Hypothalamus (tissue), 51 donors: ENCODE measurements at places on chromosomes 11 and 22.

GRCh38 chr11:10288881-10289764 is 4.9 kb downstream of the SBF2 start:
- no peak for DNase-seq

GRCh38 chr11:20248871-20249270 is 88.6 kb upstream of the DBX1 start:
- DNase-seq, result no peak

GRCh38 chr22:25406510-25407210 is 157.8 kb upstream of the GRK3 start:
- DNase-seq, result no peak

GRCh38 chr11:6022956-6023355 is 7.6 kb downstream of the OR56A1 start:
- no peak for DNase-seq

DNA sequence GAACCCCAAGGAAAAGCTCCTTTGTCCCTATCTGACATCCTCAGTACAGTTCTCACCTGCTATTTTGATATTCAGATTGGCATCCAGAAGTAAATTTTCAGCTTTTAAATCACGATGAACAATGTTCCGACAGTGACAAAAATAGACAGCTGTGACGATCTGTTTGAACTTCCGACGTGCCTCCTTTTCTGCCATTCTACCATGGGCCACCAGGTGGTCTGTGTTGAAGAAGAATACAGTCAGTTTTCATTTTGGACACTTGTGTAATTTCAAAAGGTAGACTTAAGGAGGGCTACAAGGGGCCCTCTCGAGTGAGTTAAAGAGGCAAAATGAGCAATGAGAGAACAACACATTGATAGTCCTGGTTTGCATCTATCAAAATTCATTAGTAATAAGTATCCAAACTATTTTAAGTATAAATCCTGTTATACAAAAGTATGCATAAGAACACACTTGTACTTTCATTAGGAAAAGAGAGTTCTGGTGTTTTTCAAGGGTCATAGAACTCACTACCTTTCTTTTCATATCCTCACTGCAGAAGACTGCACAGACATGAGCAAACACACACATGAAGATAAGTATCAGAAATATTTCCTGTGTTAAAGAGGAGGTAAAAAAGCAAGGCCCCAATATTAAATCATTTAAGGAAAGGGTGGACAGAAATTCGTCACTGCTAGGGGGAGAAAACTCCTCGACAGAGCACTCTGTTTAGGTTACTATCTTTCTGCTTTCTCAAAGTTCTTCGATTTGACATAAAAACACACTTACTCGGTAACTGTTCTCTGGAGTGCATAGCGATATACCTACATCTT is 89.9 kb upstream of the APOA1 start:
- no peak for DNase-seq

GRCh38 chr22:16699326-16699725 is 106.7 kb upstream of the CCT8L2 start:
- DNase-seq, result no peak

GRCh38 chr11:12110714-12111548 is 541 bp downstream of the MICAL2 start:
- no peak for DNase-seq

GRCh38 chr11:46069595-46069994 is 51.7 kb downstream of the PHF21A start:
- no peak for DNase-seq

DNA sequence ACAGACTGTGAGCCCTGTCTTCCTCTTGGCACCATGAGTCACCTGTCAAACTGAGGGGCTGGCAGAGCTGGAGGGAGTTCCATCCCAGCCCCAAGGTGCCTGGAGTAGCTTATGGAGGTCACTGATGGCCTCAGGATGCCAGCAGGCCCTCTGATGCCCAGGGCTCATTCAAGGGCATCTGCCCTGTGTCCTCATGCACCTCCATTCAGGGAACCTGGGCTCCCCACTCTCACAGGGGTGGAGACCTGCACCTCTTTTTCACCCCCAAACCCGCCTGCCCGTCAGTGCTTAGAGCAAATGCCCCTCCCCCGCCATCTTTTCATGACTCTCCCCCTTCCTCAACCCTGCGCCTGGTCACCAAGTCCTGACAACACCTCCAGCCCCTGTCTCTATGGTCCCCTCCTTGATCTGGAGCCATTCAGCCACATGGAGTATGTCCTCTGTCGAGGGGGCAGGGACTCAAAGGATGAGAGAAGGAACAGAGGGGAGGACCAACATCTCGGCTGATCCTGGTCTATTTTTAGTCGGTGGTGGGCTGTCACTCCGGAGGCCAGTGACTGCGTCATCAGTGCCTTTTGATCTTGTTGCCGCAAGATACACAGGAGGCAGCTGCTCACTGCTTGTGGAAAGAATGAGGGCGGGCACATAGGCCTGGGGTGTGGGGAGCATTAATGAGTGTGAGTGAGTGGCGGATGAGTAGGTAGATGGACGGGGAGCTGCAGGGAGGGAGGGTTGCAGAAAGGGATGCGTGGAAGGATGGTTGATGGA is 72.2 kb downstream of the CDKN1C start:
- DNase-seq, result no peak

GRCh38 chr11:76805206-76805913 is 22.2 kb downstream of the TSKU start:
- no peak for DNase-seq

DNA sequence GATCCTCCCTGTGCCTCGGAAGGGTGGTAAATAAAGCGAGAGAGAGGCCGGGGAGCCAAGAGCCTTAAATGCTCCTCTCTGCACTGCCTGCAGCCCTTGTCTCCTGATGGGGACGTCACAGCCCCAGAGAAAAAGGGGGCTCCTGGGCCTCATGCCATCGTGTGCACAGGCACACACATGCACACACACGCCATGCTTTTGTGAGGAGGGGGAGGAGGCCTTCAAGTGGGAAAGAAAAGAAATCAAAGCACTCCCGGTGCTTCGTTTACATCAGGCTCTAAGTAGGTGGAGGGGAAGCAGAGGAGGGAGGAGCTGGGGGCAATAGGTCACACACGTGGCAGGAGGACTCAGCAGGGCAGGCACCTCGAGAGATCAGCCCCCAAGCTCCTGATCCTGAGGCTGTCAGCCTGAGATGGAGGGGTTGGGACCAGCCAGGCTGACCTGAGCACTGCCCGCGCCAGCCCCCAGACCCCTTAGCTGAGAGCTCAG is 68.2 kb upstream of the NECTIN1 start:
- DNase-seq, result no peak

GRCh38 chr11:78032090-78032489 is 9.0 kb upstream of the KCTD14 start:
- DNase-seq, result peak; percentile 12

GRCh38 chr11:121711236-121711635 is 258.5 kb upstream of the SORL1-AS1 start:
- DNase-seq, result no peak

DNA sequence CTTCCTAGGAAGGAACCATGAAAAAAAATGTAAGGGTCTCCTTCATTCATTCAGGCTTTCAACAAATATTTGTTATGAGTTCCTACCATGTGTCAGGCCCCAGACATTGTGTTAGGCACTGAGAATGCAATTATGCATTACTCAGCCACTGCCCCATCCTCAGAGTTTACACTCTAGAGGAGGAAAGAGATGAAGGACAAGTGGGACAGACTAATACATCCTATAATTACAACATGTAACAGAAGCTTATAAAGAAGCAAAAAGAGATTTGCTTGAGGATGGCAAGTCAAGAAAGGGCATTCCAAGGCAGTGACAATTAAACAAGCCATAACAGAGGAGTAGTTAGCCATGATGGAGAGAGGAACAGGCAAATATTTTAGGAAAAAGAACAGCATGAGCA is 78.6 kb downstream of the FAM168A start:
- DNase-seq, result no peak

GRCh38 chr11:70364745-70365543 is 33.4 kb upstream of the CTTN start:
- DNase-seq, result no peak

GRCh38 chr22:23315341-23315917 is 135.1 kb downstream of the BCR start:
- peak; percentile 52 for DNase-seq

DNA sequence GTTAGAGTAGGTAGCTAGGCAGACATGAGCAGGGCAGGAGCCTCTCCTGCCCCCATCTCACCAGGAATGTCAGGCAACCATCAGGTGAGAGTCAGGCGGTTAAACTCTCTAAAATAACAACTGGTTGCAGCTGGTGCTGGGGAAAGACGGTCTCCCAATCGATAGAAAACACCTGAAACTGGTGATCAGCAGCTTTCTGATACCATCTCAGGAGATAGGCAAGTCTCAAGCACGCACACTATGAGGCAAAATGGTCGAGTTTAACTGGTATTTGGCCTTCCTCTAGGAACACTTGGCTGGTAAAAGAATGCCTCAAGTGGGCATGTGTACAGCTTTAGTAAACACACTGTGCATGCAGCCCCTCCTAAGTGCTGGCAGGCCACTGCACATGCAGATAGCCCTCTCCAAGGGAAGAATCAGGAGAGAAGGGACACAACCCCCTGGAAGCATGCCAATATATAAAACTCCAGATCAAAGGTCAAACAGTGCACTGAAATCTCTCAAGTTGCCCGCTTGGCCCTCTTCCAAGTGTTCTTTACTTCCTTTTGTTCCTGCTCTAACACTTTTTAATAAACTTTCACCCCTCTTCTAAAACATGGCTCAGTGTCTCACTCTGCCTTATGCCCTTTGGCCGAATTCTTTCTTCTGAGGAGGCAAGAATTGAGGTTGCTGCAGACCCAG is 88.7 kb downstream of the USP35 start:
- DNase-seq, result no peak

GRCh38 chr11:73306977-73307322 is 1.1 kb upstream of the ARHGEF17 start:
- DNase-seq, result no peak

- no peak for DNase-seq
These were observed 63.6 kb downstream of the NFAM1 start for GRCh38 chr22:42368379-42369249.

DNA sequence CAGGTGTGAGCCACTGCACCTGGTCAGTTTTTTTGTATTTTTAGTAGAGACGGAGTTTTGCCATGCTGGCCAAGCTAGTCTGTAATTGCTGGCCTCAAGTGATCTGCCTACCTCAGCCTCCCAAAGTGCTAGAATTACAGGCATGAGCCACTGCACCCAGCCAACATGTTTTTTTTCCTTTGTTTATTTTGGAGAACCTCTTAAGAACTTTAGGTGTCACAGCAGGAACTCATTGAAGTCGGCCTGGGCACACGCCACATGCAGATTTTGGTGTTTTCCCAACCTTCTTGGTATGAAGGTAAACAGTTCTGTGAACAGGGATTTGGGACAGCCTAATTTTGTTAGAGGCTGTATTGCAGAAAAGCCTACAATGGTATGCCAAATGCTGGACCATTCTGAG is 9.4 kb downstream of the DIXDC1 start:
- no peak for DNase-seq

GRCh38 chr22:45475063-45475747 is 27.5 kb upstream of the FBLN1 start:
- DNase-seq, result no peak

DNA sequence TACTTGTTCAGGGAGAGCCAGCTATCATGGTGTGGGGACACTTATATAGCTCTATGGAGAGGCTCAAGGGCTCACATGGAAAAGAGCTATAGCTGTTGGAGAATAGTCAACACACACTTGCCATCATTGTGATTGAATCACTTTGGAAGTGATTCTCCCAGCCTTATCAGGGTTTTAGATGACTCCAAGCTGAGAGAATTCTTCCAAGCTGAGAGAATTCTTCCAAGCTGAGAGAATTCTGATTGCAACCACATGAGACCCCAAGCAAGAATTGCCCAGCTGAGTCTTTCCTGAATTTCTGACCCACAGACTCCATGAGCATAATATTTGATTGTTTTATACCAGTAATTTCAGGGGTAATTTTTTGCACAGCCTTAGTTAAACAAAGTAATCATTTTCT is 1318.3 kb upstream of the RAG2 start:
- DNase-seq, result no peak
